ENCODE measurements at places on chromosomes 2 and 18.

- DNase-seq = no peak
Measured at GRCh38 chr2:86671337-86671981, 47.8 kb upstream of the RNF103 start.

DNA sequence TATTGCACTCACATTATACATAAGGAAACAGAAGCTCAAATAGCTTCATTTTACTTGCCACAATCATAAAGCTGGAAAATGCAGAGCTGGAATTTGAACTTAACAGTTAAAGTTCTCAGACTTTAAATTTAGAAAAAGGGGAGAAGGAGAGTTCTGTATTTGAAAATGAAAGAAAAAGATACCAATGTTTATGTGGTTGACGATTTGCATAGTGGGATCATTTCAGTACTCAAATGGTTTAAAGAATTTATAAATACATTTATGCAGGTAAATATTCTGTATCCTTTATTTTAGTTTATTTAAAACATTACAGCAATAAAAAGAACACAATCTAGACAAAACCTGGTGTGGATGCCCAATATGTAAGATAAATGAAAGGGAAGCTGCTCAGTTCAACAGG is 25.5 kb upstream of the STAT4 start:
- no peak for DNase-seq

- no peak for DNase-seq
Measured at GRCh38 chr2:102551329-102552096, 67.8 kb upstream of the SLC9A2 start.

- DNase-seq = no peak
Measured at GRCh38 chr18:24875777-24876176, 415.3 kb downstream of the HRH4 start.

- no peak for DNase-seq
Measured at GRCh38 chr2:150063432-150063889, 424.0 kb downstream of the RND3 start.

DNA sequence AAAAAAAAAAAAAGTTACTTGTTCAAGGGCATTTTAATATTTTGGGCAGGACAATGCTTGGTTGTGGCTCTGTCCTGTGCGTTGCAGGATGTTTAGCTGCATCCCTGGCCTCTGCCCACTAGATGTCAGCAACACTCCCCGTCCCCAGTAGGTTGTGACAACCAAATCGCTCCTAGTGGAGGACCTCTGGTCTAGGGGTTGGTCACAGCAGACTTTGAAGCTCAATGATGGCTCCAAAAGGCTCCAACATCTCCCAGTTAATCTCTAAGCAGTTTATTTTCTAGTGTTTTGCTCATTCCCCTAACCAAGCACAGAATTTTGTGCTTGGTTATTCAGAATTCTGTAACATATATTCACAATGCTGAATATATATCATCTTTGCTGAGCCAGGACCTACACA is 67.0 kb downstream of the CHRNA1 start:
- DNase-seq = peak; percentile 32

DNA sequence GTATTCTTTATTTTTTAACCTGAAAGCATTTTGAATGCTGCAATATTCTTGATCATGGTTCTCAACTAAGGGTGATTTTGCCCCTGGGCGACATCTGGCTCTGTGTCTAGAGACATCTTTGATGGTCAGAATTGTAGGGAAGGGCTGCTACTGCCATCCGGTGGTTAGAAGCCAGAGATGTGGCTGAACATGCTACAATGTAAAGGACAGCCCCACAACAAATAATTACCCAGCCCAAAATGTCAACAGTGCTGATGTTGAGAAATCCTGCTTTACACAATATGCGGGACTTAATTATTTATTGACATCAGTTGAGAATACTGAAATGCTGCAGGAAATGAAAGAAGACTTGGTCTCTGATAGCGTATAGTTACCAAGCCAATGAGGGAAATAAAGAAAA is 37.5 kb upstream of the SERPINB2 start:
- no peak for DNase-seq

GRCh38 chr2:32358111-32358482 is 1.3 kb downstream of the BIRC6 start:
- no peak for DNase-seq

DNA sequence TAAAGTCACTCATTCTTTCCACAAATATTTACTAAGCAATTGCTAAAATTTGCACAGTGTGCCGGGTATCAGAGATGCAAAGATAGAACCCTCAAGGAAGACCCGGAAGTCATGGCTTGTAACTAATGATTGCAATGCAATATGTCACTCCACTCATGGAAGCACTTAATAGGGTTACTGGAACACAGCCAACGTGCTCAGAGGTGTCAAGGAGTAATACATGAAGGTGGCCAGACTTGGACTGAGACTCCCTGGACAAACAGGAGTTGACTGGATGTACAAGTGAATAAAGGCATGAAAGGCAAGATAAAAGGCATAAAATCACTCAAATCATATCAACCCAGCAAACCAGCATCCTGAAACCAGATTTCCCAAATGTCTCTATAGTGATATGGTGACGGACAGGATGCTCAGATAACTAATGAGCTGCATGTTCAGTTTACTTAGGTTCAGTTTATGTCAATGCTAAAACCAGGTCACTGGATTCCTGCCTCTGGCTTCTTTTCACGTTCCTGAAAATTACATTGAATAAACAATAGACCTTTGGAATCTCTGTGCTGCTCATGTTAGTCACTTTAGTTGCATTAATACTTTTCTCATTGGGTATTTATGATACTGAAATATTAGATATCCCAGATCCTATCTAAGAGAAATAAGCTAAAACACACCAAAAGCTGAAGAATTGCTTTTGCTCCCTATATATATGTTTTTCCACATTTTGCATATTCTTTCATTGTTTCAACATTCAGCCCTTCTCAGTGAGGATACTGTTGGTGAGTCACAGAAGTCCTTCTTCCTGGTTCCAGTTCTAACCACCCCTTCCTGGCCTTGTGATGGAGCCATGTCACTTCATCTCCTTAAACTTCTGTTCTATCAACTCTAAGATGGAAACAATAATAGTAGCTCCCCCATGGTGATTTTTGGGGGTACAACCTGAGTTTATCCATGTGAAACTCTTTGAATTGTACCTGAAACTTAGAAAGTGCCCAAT is 688.9 kb upstream of the ID2 start:
- DNase-seq = no peak

- no peak for DNase-seq
Measured at GRCh38 chr2:9002313-9002636, 1.2 kb downstream of the MBOAT2 start.

DNA sequence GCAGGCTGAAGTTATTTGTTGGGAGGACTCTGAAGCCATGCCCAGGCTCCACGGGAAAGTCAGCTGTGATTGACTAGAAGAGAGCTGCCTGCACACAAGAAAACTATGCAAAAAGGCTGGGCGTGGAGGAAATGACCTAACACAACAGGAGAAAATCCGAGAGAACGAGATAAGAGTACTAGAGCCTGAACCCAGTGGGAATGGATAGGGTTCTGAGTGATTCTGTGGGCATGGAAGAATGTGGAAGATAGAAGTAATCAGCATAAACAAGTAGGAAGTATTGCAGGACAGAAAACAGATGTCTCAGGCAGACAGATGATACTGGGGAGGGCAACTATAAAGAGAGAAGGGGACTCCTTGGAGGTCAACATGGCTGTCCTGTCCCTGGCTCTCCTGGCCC is 12.1 kb upstream of the COPS8 start:
- DNase-seq = no peak

GRCh38 chr2:121142452-121142851 is 142.6 kb downstream of the TFCP2L1 start:
- DNase-seq = no peak

GRCh38 chr2:215754546-215754945 is 258.8 kb downstream of the MREG start:
- DNase-seq = no peak

DNA sequence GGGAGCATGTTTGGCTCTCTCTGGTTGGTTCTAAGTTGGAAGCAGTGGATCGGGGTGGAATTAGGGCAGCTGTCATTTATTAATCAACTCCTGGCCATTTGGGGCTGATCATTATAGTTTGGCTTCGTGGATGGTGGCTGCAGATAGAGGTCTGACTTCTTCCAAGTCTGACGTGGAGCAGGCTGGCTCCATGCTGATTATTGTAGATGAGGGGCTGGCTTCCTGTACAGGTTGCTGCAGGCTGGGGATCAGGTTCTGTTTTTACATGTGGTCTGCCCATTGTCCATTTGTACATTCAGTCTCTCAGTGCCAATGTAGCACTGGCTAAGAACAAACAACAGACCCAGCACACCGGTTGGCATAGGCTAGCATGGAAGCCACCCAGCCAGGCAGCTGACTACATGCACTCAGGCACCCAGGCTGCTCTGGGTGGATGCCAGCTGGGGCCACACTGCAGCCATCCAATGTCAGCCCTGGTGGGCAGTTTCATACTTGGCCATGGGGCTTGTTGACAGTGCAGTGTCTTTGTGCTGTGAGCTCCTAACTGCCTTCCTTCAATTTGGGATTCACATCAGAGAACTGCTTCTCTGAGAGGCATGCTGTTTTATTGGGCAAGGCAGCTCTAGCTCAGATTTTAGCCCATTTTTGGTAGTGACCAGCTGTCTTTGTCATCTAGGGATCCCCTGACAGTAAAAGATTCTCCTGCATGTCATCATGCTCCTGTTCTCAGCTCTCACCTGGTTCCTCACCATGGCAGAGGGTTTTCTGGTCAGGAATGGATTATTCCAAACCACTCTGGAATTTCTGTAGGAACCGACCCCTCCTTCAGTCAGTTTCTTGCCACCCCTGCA is 25.4 kb downstream of the NPAS2 start:
- DNase-seq = no peak

GRCh38 chr2:62453955-62454354 is 52.0 kb downstream of the TMEM17 start:
- no peak for DNase-seq

- DNase-seq = no peak
Measured at GRCh38 chr18:62776024-62776570, 60.8 kb downstream of the PHLPP1 start.

GRCh38 chr2:188789951-188790350 is 184.2 kb upstream of the COL3A1 start:
- DNase-seq = no peak

DNA sequence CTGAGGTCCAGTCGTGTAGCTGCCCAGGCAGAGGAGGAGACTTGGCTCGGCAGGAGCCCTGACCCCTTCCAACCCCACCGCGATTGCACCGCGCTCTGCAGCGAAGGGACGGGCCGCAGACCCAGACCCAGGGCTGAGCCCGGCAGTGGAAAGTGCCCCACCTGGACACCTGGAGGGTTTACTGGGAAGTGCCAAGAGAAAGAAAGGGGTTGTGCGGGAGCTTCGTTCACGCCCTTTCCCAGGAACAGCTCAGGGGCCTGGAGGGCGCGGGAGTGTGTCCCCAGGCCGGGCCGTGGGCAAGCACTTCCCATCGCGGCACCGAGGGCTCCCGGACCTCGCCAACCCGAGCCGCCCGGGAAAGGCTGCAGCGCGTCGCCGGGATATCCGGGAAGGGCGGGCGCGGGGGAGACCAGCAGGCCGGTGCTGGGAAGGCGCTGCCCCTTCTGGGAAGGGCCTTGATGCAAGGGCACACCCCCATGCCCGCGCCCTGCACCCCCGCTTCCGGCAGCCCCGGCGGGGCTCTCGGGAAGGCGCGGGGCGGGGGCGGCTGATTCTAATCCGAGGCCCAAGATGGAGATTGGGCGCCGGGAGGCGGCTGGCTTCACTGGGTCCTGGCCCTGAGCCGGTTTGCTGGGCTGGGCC is 36.1 kb upstream of the MRPL33 start:
- DNase-seq = peak; percentile 23

DNA sequence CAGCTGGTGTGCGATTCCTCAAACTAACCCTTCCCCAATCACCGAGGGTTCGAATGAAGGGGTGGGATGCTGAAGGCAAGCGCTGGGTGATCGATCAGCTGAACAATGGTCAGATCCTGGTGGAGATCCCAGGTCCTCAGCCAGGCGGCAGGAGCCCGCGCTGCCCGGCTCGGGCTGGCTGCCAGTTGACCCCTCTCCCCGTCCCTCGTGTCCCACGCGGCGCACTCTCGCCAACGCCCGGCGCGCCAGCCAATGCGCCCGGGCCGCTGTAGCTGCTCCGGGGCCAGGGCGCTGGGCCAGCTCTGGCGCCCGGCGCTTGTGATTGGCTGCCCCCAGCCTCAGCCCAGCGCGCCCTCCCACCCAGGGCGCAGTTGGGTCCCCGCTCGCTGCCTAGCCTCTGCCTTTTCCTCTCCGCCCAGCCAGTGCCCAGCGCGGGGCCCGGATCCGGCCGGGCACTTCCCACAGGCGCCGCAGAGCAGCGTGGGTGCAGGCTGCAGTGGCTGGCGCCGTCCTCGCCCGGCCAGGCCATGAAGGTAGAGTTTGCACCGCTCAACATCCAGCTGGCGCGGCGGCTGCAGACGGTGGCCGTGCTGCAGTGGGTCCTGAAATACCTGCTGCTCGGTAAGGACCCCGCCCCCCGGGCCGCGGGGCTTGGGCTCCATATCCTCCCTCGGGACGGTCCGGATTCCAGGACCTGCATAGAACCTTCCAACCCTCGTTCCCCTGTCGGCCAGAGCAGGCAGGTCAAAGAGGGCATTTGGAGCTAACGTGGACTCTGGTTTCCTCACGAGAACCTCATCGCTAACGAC is at the start of gene MOGAT1:
MOGAT1 (plus strand) TSS at position 400 of the 809 bp plus-strand sequence; CDS start at position 528, 128 bp downstream.
- no peak for DNase-seq

GRCh38 chr2:37568565-37568964 is 102.9 kb downstream of the CDC42EP3 start:
- no peak for DNase-seq

- no peak for DNase-seq
Measured at GRCh38 chr2:127612111-127612822, 33.7 kb upstream of the GPR17 start.
